ENCODE measurements at places on chromosomes 12 and 14.

- no peak for DNase-seq
Measured at GRCh38 chr12:87302126-87302745, 727.0 kb downstream of the C12orf50 start.

DNA sequence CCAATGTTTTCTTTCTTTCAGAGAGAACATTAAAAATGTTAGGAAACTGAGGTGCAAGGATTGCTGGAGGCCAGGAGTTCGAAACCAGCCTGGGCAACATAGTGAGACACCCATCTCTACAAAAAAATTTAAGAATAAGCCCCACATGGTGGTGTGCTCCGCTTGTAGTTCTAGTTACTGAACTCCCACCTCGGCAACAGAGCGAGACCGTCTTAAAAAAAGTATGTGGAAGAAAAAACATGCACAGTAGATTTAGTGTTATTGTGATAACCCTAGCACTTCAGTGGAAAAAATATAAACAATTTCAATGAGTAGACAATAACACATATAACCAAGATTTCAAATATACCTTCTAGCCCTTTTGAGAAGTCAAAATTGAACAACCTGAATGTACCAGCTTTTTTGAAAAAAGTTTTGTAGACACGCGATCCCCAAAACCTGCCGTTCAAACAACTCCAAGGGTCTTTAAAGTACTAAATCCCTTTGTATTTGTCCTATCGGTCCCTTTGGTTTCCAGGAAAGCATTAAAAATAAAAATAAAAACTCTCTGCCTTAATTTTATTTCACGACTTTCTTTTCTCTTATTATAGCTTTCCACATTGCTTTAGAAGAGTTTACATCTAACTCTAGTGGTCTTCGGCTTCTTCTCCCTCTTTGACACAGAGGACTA lies 1.0 kb upstream of the ANO6 start:
- no peak for DNase-seq

GRCh38 chr14:59116984-59117415 lies 71.5 kb upstream of the DAAM1 start:
- no peak for DNase-seq

DNA sequence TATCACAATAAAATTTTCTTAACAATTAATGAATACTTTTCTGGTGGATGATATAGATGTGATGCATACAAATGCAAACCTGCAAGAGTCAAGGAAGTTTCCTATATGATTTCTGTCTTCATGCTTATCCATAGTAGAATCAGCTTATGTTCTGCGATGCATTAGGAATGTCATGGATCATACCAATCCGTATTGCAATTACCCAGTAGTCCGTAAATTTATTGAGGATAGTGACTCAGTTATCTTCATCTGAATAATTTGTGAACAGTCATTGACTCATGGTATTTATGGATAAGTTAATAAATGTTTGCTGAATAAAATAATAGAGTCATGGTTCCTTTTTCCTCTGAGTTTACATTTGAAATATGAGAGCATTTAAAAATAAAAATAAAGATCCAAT lies 483.4 kb downstream of the LRFN5 start:
- DNase-seq, result no peak

DNA sequence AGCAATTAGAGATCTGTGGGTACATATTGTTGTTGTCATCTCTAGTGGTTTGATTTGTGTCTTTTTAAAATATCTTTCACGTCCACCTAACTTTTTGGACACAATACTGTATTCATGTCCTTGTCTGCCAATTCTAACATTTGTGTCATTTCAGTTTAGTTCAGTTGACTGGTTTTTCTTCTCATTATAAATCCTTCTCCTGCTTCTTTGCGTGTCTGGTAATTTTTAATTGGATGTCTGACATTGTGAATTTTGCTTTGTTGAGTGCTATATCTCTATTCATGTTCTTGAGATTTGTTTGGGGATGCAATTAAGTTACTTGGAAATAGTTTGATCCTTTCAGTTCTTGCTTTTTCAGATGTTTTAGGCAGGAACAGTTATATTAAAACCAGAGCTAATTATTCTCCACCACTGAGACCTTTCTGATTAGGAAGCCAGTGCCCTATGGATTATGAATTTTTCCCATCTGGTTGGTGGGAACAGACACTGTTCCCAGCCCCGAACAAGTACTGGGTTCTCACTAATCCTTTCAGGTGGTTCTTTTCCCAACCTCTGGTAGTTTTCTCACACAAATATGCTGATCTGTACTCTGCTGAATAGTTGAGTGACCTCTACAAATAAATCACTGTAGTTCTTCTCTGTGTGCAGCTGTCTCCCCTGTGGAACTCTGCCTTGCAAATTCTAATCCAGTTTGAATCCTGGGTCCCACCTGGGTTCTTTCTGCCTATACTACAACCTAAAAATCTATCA lies 91.1 kb upstream of the DYNC1H1 start:
- DNase-seq, result no peak

DNA sequence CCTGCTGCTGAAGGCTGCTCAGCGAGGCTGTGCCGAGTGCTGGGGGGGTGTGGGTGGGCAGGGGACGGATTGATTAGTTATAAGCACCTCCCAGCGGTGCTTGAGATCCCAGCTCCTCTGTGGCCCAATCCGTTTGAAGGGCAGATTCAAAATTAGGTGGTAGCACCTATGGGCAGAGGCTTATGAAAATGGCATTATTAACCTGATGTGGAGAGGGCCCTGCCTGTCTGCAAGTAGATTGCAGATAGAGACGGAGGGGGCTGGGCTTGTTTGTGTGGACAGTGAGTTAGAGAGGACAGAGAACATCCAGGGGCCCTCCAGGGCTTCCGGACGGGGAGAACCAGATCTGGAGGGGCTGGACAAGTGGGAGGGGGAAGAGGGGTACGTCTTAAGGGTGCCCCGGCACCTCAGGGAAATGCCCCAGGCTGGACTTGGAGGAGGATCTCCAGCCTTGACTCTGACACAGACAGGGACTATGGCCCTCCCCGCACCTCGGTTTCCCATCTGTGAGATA lies at the start of gene RTL1:
Gene RTL1 (minus strand): TSS at position 51 of the 514 bp plus-strand sequence. CDS start 18,934 bp downstream, outside the sequence.
- DNase-seq, result no peak

GRCh38 chr12:104626069-104626837 lies 169.5 kb downstream of the CHST11 start:
- DNase-seq, result no peak

GRCh38 chr14:42732005-42732404 lies 1125.3 kb downstream of the LRFN5 start:
- no peak for DNase-seq

DNA sequence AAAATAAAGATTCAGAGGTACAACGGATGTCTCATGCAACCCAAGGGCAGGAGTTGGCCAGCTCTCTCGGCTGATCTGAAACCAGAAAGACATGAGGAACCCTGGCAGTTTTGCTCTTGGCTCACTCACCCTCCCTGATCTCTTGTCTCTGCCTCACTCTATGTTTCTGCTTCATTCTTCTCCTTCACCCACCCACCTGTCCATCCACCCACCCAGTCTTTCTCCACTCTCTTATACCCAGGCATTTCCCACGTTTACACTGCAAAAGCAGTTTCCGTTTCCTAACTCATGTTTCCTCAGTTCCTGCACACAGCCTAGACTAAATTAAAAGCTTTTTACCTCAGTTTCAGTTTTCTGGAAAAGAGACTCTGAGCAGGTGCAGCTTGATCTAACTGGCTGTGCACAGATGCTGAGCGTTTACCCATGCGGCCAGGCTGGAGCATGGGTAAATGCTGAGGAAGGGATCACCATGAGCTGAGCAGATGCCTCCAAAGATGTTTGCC lies 157.6 kb downstream of the PRKCH start:
- peak; percentile 53 for DNase-seq

GRCh38 chr14:65789363-65789762 lies 376.8 kb downstream of the FUT8 start:
- no peak for DNase-seq

DNA sequence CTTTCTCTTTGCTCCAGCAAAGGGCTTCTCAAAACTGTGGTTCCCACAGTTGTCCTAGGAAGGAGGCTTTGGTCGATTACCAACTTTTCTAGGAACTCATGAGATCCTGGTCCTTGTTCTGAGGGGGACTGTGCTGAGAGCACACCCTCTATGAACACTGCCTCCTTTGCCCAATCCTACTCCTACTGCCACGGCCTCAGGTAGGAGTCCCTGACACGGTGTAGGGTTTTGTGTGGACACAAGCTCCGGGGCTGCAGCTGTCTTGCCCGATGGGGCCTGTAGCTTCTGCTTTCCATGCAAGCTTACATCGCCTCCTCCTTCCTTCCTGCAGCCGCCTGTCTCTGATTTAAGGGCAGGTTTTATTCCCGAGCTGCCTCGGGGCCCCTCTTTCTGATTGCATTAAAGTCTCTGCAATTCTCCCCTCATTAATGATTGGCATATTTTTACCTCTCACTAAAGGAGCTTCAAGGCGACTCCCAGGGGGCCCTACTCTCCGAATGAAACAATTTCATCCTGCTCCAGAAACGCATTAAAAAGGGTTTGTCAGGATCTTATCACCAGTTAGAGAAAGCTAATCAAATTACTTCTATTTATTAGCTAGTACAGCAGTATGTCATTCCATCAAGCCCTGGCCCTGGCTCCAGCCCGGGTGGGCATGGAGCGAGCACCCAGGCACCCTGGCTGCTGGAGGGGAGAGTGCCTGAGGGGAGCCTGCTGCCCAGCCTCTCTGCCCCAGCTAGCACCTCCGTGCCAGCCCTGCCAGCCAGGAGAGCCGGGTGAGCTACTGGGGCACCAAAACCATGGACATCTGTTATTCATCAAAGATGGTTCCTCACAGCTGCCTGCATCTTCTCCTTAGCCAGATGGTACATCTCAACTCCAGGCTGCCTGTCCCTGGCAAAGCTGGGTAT lies 38.0 kb upstream of the ESRRB start:
- DNase-seq, result no peak

DNA sequence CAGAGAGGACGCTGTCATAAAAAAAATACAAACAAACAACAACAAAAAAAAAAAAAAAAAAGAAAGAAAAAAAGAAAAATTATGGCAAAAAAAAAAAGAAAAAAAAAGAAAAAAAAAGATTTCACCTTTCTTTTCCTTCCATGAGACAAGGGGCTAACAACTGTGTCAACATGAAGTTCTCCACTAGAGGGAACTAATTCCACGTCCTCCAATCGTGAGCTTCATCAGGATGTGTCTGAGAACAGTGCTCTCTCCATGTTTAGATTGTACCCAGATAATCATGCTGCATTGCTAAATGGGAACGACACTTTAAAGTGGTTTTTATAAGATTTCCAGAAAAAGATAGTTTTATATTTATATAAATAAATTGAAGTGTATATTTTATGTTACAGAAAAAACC lies 96.2 kb upstream of the PTPRB start:
- DNase-seq, result no peak

GRCh38 chr14:56216626-56217379 lies 98.6 kb downstream of the PELI2 start:
- no peak for DNase-seq

GRCh38 chr12:88931598-88931997 lies 351.3 kb upstream of the KITLG start:
- no peak for DNase-seq

- no peak for DNase-seq
Measured at GRCh38 chr12:92554158-92555073, 148.4 kb upstream of the PLEKHG7 start.

- DNase-seq, result no peak
Measured at GRCh38 chr12:131466932-131467331, 244.0 kb upstream of the SFSWAP start.

DNA sequence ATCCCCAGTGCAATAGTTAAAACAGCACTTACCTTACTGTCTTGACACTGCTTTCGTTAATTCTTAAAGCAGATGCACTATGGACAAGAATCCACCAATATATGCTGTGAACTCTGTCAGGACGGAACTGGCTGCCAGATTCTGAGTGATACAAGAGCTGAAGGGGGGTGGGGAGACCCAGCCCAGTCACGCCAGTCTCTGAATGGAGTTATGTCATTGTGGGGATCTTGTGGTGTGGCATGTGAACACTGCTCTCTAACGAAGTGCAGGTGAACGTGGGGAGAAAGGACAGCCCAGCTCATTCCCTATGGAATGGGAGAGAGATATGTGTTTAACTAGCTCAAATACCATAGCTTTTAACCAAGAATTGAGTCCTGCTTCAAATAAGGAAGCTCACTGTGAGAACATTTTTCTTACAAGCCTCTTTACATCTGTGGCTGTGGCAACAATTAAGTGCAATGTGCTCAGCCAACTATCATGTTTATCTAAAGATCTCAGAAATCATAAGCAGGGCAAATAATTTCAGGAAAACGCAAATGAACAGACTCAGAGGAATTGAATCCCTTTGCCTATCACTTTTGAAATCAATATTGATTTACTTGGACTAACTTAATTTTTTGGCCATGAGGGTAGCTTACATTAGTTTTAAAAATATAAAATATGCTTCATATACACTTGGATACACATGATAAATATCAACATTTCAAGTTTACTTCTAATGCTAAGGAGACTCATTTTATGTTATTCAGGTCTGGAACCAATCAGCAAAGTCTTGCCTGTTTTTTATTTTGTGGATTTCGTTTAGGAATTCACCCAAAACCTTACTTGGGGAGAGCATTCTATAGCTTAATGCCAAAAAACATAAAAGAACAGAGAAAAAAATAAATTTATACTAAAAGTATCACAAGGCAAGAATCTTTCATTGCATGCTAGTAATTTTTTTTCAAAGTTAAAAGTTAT lies at the start of gene LUM:
Gene LUM (minus strand): TSS at position 129 of the 960 bp plus-strand sequence. CDS start 2,515 bp downstream, outside the sequence.
- DNase-seq, result no peak

- no peak for DNase-seq
Measured at GRCh38 chr14:51167587-51168214, 72.3 kb upstream of the TMX1 start.

DNA sequence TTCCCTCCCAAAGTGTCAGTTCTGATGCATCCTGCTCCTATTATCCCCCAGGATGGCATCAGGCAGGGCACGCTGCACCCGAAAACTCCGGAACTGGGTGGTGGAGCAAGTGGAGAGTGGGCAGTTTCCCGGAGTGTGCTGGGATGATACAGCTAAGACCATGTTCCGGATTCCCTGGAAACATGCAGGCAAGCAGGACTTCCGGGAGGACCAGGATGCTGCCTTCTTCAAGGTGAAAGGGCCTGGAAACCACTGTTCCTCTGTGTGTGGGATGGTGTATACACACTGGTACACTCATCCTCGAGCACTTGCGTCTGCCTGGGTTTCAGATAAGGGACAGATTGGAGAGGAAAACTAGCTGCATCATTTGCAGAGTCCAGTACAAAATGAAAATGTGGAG lies 1.0 kb downstream of the IRF9 start:
- no peak for DNase-seq

GRCh38 chr14:78074561-78074960 lies 95.6 kb upstream of the NRXN3 start:
- DNase-seq, result no peak

- no peak for DNase-seq
Measured at GRCh38 chr14:38618514-38618913, 362.6 kb upstream of the CLEC14A start.

GRCh38 chr14:22836301-22837113 lies at the start of gene MMP14:
MMP14 (plus strand) TSS chr14:22836585; CDS start chr14:22836818, 233 bp downstream.
- no peak for DNase-seq

- DNase-seq, result no peak
Measured at GRCh38 chr12:120940799-120941198, 36.6 kb upstream of the SPPL3 start.

- no peak for DNase-seq
Measured at GRCh38 chr12:89151536-89151935, 200.8 kb downstream of the DUSP6 start.

Data from CD4-positive, alpha-beta T cell (primary cell).